ENCODE measurements at places on chromosomes 7 and 10.

DNA sequence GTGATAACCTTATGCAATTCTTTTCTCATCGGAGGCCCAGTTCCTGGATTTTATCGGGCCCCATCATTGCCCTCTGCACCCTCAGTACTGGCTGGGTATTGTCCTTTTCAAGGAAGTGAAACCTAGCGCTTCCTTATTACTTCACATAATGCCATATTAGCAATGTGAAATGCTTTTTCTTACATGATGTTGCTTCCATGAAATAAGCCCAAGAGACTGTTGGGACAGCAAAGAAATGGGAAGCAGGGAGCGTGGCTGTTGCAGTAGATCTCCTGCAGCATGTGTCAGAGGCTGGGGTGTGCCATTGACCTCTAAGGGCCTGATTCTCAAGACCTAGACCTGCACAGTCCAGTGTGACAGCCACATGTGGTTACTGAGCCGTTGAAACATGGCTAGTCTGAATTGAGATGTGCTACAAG is 8.1 kb downstream of the CHN2 start:
- DNase-seq: no peak

GRCh38 chr7:40316176-40316575 is 181.4 kb downstream of the SUGCT start:
- DNase-seq: no peak

DNA sequence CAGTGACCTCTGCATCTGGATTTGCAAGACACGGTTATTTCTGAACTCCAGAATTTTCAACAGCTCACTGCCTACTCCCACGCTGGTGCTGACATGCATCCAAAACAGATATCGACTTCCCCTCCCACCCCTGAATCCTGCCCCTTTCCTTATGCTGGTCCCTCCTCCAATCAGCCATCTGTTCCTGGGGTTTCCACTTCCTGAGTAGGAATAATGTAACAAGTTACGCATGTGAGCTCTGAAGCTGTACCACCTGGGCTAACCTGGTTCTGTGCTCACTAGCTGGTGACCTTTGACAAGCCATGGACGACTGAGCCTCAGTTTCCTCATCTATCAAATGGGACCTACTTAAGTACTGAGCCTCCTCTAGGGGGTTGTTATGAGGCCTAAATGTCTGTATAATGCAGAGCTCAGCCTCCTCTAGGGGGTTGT is 1.7 kb upstream of the NCAPG2 start:
- DNase-seq: no peak

GRCh38 chr10:14737808-14738545 is 36.7 kb downstream of the FAM107B start:
- no peak for DNase-seq

- no peak for DNase-seq
Observed at GRCh38 chr10:29420744-29421143, 131.9 kb downstream of the LYZL1 start.

DNA sequence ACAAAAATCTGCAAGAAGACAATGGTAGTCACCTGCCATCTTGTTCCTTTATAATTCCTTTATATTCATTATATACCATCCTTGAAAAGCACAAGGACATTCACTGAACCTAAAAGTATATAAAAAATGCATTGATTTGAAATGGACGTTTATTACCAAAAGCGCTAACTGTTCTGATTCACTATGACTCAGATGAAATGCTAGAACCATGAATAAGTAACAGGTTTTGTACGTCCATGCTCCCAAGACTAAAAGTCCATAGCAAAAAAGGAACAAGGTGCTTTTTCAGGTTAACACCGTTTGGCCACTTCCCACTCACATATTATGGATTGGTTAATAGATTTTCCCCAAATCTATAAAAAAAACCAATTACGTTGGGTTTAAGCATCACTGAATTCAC is 109.4 kb downstream of the PPP1R17 start:
- DNase-seq: no peak

- DNase-seq: no peak
Observed at GRCh38 chr7:84216472-84216871, 21.9 kb upstream of the SEMA3A start.

GRCh38 chr7:85039196-85039923 is 147.5 kb downstream of the SEMA3D start:
- DNase-seq: no peak

DNA sequence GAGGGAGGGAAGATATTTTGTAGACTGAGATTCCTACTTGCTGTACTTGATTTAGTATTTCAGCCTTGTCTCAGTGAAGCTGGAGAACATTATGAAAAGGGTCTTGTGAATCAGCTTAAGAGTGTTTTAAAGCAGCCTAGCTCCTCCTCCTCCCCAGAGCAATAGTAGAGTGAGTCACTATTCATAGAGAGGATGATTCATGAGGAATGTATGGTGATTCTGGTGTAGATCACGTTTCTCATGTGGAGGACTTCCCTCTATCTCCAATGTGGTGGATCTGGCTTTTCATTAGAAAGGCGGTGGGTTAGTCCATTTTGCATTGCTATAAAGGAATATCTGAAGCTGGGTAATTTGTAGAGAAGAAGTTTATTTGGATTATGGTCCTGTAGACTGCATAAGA is 340.1 kb upstream of the CHRM2 start:
- DNase-seq: no peak

DNA sequence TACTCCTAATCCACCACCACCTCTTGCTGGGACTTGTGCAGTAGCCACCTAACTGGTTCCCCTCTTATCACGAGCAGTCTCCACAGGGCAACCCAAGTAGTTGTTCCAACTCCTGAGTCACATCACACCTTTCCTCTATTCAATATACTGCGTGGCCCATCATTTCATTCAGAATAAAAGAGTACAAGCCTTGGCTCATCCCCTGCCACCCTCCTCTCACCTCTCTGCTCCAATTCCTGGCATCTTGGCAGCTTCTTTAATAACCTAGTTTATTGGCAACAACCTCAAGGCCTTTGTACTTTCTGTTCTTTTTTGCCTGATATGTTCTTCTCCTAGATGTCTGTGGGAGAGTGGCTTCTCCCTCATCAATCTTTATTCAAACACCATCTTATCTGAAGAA is 199.4 kb downstream of the KIAA1217 start:
- no peak for DNase-seq

GRCh38 chr7:80764132-80764531 is 125.7 kb downstream of the CD36 start:
- no peak for DNase-seq

DNA sequence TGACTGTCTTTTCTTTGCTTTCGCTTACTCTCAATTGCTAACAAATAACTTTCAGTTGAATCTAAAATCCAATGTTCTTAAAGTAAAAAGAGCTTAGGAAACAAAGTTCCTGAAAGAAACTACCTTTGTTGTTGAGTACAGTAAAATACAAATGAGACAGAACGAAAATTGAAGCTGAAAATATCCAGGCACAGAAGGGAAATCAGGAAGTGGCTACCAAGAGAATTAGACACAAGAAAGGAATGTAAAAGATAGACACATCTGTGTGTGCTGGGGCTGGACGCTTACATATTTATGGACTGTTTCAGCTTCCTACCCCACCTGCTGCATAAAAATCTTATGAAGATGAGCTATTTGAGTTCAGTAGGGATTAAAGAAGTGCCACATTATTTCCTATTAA is 161.7 kb upstream of the PLXDC2 start:
- DNase-seq: no peak

GRCh38 chr10:95264227-95265051 is 26.4 kb downstream of the PDLIM1 start:
- DNase-seq: no peak

DNA sequence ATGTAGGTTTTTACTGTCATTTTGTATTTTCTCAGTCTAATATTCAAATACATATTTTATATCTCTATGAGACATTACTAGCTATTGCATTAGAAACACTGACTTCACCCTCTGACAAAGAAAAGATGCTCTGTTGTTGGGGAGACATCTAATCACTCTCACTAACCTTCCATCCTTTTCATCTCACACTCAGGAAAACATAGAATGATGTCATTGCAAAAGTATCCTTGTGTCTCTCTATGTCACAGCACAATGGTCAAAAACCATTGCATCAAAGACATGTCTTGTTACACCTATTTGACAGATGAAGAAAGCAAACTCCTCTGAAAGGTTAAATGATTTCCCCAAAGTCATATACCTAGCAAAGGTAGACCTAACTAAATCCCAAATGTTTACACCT is 231.3 kb upstream of the PTN start:
- no peak for DNase-seq

GRCh38 chr7:133434246-133434865 is 181.5 kb downstream of the EXOC4 start:
- DNase-seq: no peak

DNA sequence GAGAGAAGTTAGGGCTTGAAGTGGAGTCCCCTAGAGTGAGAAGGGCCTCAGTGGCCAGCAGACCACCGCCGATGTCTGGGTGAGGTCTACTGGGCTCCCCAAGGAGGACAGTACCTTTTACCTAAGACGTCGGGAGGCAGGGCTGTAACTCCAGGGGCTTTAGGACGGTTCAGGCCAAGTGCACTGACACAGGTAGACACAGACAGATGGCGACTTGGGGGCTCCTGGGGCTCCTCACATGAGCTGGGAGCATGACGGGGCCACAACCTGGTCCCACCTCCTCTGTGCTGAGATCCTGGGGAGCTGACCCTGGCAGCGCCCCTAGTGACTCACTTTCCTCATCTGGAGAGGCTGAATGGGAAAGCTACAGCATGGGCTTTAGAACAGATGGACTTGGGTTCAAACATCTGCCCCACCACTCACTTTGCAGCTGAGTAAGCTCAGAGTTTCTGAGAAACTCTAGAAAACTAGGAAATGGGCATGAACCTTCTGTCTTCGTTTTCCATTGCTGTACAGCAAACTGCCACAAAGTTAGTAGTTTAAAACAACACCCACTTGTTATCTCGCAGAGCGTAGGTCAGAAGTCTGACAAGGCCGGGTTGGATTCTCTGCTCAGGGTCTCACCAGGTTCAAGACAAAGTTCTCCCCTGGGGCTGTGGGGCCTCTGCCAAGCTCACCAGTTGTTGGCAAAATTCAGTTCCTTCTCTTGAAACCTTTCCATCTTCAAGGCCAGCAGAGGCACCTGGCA is 4.7 kb upstream of the COMTD1 start:
- no peak for DNase-seq

- no peak for DNase-seq
Observed at GRCh38 chr10:122388287-122388997, 13.9 kb downstream of the PLEKHA1 start.

- peak; percentile 23 for DNase-seq
Observed at GRCh38 chr7:159143780-159144757, 598 bp downstream of the VIPR2 start.

DNA sequence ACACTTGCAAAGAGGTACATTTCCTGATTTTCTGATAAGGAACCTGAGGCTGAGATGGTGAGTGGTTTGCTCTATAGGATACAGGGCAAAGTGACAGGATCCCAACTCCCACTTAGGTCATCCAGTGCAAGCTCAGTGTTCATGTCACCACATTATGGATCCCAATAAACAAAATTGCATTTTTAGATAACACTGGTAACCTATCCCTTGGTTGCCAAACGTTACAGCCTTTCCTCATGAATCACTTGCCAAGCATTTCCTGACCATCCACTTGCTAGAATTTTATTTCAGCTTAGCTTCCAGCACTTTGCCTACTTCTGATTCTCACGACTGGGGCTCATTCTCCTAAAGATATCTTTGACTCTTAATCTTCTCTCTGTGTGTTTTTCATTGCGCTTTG is 131.4 kb upstream of the ODAD2 start:
- no peak for DNase-seq

- no peak for DNase-seq
Observed at GRCh38 chr7:22588351-22588750, 88.4 kb upstream of the STEAP1B start.

DNA sequence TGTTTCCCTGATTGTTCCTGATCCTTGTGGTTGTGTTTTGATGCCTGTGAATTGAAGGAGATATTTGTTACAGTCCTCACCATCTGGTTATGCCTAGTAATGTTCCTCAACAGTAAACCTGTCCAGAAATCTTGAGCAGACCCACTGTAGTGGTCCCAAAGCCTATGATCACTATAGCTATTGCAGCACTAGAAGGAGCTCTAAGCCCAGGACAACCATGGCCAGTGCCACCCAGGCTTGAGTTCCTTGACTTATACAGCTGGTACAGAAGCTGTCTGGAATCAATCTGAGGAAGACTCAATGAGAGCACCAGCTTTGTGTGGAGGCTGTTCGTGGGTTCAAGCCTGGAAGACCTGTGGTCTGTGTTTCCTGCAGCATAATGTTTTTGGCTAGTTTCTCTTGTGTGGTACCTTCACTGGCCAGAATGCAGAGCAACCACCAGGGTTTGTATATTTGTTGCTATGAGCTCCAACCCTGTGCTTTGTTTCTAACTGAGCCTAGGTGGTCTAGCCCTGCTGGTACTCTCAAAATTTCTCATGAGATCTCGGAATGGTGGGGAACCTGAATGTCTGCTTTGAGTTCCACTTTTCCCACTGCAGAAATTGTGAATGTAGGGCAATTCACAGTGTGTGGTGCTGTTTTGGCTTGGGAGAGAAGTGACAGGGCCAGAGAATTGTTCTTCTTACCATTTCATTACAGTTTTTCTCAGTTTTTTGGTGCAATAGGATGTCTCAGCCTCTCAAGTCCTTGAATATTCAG is 355.2 kb downstream of the SUGCT start:
- no peak for DNase-seq

DNA sequence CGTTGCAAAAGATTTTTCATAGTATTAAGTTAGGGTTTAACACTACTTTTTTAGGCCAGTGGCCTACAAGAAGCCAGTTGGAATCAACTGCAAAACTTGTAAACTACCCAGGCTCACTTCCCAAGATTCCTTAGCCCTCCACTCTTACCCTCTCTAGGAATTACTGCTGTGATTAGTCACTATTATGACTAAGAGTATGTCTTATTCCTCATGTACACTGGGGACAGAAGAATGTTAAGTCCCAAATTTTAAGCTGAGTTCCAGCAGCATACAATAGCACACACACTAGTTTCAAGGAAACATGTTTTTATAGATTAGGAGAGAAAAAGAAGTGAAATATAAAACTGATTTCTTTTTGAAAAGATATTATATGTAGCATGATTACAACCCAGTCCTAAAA is 42.8 kb downstream of the FBXL13 start:
- no peak for DNase-seq

- no peak for DNase-seq
Observed at GRCh38 chr10:113650172-113650571, 13.7 kb downstream of the NRAP start.

- no peak for DNase-seq
Observed at GRCh38 chr7:45402480-45403218, 171.5 kb upstream of the ADCY1 start.

- no peak for DNase-seq
Observed at GRCh38 chr7:34311591-34311990, 346.4 kb upstream of the NPSR1 start.

- DNase-seq: no peak
Observed at GRCh38 chr7:22296916-22297315, 60.0 kb downstream of the RAPGEF5 start.
